HS-5 (cell line): ENCODE measurements at places on chromosomes 2 and 18.

DNA sequence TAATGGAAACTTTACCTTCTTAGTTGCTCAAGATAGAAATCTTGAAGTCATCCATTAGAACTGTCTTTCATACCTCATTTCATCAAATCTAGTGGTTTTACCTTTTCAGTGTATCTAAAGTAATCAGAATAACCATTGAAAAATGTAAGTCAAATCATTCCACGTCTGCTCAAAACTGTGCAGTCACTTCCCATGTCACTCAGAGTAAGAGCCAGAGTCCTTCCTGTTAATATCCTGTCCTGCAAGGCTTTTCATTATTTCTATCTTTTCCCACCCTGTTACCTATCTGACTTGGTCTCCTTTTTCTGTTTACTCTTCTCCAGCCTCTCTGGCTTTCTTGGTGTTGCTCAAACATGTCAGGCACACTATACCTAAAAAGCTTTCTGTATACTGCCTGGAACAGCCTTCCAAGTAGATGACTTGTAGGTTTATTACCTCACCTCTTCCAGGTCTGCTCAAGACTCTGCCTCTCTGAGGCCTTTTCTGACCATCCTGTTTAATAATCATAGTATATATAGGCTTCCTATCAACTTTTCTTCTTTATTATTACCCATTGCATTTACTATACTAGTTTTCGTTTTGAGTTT lies 3.4 kb downstream of the C2orf69 start:
- no peak for DNase-seq

DNA sequence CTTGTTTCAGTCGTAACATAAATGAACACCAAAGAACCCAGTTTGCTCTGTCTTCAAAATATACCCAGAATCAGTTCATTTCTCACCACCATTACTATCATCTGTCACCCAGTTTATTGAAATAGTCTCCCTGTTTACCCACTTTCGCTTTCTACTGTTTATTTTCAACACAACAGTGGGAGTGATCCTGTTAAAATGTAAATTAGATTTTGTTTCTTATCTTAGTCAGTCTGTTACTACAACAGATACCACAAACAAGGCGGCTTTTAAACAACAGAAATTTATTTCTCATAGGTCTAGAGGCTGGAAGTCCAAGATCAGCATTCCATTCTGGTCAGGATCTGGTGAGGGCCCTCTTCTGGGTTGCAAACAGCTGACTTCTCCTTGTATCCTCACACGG lies 74.8 kb downstream of the ARHGAP15 start:
- no peak for DNase-seq

DNA sequence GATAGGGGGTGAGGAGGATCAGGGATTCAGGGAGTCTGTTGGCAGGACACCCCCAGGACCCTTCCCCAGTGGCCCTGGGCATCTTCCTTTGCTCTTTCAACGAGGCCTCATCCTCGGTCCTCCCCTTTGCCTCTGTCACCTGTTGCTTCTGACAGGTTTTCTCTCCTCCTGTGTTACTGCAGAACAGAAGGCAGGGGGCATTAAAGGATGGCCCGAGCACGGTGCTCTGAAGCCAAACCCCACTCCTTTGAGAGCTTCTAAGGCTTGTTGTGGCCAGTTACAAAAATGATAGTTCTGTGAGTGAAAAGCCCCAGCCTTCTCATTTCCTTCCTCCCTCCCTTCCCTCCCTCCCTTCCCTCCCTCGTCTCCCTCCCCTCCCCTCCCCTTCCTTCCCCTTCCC lies 82.5 kb downstream of the THNSL2 start:
- DNase-seq, result no peak

- DNase-seq, result no peak
Measured at GRCh38 chr18:46412916-46413315, 244.1 kb downstream of the LOXHD1 start.

- DNase-seq, result no peak
Measured at GRCh38 chr2:100639588-100640390, 77.0 kb downstream of the PDCL3 start.

- no peak for DNase-seq
Measured at GRCh38 chr2:207227062-207227748, 61.5 kb upstream of the KLF7 start.

DNA sequence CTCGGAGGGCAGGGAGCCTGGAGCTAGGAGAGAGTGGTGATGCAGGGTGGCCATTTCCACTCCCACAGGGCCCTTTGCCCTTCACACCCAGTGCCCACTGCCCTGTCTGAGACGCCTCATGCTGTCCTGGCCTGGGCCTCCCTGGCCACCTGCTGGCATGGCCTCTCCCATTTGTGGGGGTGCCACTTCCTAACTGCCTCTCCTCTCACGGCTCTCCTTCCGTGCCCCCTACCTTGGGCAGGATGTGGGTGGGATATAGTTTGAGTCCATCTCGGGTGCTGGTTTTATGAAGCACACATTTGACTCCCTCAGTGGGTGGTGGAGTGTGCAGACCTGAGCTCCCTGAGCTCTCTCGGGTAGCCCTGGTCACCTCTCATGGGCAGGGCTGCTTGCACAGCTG lies 46.0 kb downstream of the DGKD start:
- DNase-seq, result no peak

DNA sequence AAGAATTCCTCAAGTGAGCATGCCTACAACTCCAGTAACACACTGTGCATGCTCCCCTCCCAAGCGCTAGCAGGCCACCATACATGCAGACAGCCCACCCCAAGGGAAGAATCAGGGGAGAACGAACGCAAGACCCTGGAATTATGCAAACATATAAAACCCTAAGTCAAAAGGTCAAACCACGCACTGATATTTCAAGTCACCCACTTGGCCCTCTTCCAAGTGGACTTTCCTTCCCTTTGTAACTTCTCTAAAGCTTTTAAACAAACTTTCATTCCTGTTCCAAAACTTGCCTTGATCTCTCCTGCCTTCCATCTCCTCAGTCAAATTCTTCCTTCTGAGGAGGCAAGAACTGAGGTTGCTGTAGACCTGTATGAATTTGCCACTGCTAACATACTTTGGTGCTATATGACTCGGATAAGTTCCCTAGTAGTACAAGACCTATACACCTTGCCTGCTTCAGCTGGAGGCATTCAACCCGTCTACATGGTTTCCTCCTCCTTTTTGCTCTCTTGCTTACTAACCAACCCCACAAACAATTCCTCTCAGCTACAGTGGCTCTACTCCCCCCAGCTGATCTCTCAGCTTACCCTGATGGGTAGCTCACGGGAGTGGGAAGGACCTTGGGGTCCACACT lies 11.1 kb upstream of the RPIA start:
- no peak for DNase-seq

GRCh38 chr18:32298171-32298667 lies 108.4 kb downstream of the MEP1B start:
- no peak for DNase-seq

DNA sequence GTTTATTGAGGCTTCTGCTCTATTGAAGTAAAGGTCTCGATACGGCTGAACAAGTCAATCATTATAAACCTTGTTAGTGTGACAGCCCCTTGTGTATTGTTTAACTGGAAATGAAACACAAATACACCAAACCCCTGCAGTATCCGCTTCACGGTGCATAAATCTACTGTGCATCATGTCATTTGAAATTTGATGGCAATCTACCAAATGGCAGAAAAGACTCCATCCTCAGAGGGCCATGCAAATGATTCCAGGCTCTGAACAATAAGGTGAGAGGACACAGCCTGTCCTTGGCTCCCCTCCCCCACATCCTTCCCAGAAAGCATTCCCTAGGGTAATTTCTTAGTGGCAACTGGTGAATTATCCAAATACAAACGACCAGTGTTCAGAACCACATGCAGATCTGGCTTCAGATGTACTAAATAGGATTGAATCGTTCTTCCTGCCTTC lies 80.6 kb downstream of the ADCYAP1 start:
- DNase-seq, result no peak

DNA sequence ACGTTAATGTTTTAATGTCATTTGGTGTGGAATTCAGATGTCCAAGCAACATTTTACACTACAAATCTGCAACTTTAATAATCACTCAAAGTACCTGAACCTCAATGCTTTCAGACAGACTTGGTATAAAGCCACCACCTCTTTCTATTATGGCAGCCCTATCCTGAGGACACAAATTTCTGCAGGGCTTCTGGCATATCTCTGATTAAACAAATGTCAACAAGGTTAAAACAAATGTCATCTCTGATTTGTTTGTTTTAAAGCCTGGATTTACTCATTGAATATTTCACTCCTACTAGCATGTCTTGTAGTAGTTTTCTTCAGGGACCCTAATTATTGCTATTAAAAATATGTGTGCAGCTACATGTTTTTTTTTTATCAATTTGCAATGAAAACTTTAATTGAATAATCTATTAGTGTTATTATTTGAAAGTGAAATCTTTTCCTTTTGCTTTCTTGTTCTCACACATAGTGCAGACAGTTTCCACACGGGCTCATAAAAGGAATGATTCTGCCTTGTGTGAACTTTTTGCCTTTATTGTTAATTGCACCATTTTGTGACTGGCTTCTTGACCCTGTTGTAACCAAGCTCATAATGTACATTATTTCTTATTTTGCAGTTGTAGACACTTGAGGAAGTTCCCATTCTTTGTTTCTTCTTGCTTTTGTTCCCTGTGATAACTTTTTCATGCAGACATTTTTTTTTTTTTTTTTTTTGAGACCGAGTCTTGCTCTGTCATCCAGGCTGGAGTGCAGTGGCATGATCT lies 30.1 kb downstream of the IL37 start:
- no peak for DNase-seq
